ENCODE measurements at places on chromosomes 7 and 10.

DNA sequence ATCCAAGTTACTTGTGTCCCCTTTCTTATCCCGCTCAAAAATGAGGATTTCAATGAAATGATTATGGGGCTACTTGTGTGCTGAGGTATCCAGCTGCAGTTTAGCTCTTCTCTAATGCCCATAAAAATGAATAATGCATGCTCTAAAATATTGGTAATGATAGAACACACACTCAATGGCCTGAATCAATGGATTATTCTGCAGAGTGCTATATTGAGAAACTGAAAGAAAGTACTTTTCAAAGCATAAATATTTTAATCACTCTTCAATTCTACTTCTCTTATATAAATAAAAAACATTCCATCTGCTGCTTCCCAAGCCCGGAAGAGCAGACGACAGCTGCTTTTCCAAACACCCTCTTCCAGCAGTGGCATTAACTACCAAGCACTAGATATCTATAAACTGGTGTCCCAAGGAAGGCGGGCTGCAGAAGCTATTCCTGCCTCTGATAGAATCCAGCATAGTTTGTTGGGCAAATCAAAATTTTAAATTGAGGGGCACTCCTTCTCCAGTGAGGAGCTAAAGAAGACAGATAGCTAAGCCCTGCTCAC lies 284.9 kb upstream of the AOAH start:
- DNase-seq, result no peak

GRCh38 chr7:84813376-84813775 lies 373.5 kb downstream of the SEMA3D start:
- no peak for DNase-seq

DNA sequence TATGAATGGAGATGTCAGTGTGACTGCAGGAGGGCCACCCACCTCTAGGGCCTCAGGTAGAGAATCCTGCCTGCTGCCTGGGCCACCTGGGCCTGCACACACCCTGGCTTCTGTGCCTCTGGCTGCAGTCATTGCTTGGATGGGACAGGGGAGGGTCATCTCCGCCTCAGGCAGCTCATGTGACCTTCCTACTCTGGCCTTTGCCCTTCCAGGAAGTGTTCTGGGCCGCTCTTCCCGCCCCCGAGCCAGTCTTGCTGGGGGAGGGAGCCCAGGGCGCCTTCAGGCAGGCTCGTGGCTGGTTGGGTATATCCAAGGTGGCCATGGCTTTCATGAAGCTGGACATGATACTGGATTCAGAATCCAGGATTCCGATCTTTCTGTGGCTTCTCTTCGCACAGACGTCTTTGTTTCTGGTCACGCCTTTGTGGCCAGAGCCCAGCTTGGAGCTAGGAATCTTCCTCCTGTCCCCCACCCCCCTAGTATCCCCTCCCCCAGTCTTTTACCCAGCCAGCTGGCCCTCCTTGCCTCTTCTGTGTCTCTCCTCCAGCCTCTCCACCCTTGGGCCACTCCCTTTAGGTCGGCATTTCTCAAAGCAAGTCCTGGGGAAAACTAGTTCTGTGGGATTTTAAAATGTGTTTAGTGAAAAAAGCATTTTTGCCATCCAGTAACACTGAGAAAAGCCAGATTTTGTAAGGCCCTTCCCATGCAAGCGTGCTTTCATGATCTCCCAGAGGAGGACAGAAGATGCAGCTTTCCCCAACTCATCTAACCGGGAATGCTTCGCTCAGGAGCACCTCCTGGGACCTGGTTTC lies 119.6 kb downstream of the ZMIZ1 start:
- DNase-seq, result no peak

GRCh38 chr10:128028508-128029289 lies 97.5 kb downstream of the MKI67 start:
- DNase-seq, result peak; percentile 15

DNA sequence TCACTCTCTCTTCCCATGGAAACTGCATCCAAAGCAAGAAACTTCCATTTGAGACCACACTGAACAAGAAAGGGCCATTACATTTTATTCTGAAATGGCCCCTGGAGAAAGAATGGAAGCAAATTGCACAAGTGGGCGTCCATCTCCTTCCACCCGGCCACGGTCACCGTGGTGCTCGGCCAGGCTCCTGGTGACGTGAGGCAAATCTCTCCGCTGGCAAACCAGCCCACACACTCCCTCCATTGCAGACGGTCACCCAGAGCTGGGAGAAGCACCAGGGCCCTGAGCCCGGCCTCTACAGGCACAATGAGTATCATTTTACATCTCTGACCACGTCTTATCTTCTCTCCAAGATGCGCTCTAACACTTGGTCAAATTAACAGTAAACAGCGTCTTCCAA lies 126.1 kb upstream of the FAM20C start:
- no peak for DNase-seq

DNA sequence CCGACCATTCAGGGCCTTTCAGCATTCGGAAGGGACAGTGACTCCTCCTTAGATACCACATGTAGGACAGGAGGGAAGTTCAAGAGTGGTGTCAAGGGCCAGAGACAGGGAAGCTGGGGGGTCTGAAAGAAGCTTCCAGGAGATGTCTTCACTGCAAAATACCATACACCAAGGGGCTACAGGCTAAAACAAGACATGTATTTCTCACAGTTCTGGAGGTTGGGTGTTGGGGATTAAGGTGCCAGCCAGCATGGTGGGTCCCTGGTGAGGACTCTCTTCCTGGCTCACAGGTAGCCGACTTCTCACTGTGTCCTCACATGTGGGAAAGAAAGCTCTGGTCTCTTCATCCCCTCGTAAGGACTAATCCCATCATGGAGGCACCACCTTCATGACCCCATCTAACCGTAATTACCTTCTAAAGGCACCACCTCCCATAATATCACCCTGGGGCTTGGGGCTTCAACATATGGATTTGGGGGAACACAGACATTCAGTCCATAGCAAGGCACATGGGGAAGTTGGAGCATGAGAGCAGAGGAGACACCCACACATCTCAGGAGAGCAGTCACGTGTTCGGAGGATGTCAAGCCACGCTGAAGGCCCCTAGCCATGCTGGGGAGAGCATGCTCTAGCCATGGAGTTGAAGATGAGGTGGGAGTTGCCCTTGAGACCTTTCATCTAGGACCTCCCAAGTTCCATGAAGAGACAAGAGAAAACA lies 73.9 kb upstream of the GDF10 start:
- no peak for DNase-seq

DNA sequence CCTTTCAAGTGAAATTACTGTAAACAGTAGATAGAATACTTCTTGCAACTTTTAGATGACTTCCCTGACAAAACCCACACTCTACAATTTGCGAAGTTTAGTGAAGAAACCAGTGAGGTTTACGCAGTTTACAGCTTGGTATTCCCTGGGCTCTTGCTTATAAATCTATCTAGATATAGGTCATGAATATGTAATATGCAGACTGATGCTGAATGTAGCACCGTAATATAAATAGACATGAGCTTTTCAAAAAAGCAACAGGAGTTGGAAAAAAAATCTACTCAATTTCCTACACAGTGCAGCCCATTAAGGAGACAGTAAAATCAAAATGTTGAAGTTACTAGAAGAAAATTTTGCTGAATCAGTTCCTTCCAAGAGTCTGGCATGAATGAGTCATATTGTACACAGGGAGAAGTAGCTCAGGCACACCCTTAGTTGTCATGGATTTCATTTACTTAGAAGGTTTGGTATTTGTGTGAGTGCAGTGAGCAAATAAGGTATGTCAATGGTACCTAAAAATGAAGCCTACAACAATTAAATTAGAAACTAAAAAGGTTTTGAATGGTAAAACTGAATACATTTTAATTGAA lies 67.7 kb upstream of the NEUROD6 start:
- peak; percentile 40 for DNase-seq

DNA sequence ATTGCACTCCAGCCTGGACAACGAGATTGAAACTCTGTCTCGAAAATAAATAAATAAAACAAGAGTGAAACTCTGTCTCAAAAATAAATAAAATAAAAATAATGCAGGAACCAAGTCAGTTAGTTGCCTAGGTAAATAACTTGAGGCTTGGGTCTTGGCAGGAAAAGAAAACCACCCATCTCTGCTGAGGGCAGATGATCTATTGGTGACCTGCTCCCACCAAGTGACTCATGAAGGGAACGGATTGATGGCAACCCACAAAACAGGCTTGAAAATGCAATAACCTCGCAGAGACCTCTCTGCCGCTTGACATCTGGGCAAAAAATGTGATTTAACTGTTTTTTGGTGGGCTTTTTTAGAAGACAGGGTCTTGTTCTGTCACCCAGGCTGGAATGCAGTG lies 86.6 kb downstream of the CALN1 start:
- DNase-seq, result no peak

DNA sequence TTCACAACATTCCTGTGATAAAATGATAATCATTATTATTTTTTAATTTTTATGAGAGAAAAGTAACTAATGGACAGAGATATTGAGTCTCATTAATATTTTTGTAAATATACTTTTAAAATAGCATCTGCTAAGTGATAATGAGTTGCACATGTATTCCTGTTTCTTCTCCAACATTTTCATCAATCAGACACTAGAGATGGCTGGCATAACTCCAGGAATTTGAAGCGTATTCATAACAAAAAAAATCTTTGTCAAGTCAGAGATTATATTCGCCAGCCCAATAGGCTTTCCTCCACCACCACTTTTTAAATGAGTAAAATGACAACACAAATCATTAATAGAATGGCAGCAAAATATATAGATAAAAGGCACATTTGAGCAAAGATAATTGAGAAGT lies 524.0 kb upstream of the KCND2 start:
- DNase-seq, result no peak

GRCh38 chr10:59435707-59436106 lies 73.4 kb upstream of the FAM13C start:
- DNase-seq, result no peak

- DNase-seq, result no peak
Observed at GRCh38 chr7:70212281-70212680, 614.0 kb downstream of the AUTS2 start.

DNA sequence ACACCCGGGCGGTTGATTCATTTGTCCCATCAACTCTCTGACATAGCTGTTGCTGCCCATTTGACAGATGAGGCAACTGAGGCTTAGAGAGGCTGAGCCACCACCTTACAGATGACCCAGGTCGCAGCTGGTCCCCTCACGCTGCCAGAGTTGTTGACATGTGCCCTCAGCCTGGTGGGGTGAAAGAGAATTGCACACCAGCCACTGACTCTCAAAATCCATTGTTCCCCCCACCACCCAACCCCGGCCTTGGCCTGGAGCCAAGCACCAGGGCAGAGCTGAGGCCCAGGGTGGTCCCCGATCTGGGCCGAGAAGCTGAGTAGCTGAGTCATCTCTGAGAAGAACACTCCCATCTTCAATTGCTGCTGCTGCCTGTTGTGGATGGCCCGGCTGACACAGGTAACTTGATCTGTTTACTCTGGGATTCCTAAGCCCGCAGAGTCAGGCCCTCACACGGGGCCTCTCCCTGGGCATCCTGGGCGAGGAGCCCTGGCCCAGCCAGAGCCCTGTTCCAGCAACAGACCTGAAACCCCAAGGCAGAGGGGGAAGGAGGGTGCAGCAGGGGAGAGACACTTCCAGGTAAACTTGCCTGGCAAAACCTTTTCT lies 27.5 kb downstream of the PVRIG start:
- peak; percentile 29 for DNase-seq

GRCh38 chr10:2681891-2682290 lies 385.5 kb upstream of the PFKP start:
- no peak for DNase-seq

- DNase-seq, result no peak
Observed at GRCh38 chr7:3760651-3761050, 459.6 kb downstream of the SDK1 start.

- DNase-seq, result no peak
Observed at GRCh38 chr10:71878327-71879034, 27.4 kb upstream of the PSAP start.

DNA sequence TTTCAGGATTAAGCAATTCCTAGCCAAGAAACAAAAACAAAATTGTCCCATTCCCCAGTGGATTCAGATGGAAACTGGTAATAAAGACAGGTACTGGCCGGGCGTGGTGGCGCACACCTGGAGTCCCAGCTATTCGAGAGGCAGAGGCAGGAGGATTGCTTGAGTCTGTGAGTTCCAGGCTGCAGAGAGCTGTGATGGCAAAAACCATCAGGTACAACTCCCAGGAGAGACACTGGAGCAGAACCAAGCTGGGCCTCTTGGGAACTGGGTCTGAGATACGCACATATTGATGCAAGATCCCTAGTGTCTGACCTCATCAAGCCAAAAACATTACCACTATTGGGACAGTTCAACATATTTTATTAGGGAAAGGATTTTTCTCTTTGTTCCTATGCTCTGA lies 84.0 kb upstream of the ANLN start:
- DNase-seq, result no peak

GRCh38 chr10:99841746-99842145 lies 59.3 kb downstream of the ABCC2 start:
- no peak for DNase-seq

- DNase-seq, result no peak
Observed at GRCh38 chr10:70651661-70652060, 20.6 kb upstream of the ADAMTS14 start.

- peak; percentile 48 for DNase-seq
Observed at GRCh38 chr7:66236713-66237303, 31.7 kb downstream of the TPST1 start.

DNA sequence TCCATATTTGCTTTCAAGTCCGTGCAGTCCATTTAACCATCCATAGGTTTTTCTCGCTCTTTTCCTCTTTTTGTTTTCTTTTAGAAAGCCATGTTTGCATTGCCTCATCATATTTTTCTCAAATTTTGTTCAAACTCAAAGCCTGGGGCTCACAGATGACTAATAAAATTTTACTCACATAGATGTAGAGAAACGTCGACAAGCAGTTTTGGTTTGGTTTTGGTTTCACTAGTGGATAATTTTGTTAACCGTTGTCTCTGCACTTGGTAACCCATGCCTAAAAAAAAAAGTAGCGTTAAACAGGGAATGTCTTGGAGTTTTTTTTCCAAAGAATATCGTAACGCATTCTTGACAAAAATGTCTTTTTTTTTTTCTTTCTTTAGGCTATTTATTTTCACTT lies 344.2 kb upstream of the GALNT17 start:
- no peak for DNase-seq

- DNase-seq, result peak; percentile 64
Observed at GRCh38 chr10:61175316-61175715, 231.3 kb upstream of the RHOBTB1 start.

- DNase-seq, result no peak
Observed at GRCh38 chr7:641269-641671, 85.2 kb upstream of the DNAAF5 start.

DNA sequence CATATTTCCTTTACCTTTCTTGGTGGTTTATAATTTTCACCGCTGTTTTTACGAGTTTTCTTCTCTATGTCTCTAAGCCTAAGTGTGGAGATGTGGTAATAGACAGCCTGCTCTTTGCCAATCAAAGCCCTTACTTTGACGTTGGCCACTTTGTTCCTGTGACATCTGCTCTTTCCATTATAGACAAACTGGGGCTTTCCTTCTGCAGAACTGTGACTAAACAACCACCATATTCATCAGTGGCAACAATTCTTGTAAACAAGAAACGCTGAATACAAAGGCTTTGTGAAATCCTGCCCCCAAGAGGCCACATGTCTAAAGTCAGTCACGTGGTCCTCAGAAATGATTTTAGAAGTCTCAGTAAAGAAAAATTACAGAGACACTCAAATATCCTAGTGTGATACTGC lies 59.6 kb upstream of the CAPZA2 start:
- peak; percentile 93 for DNase-seq

- DNase-seq, result peak; percentile 52
Observed at GRCh38 chr7:22109761-22110160, 164.1 kb upstream of the CDCA7L start.
